ENCODE measurements at places on chromosomes 7 and 10.
A peak's percentile ranks its signal among the peaks of the same experiment; 100 is the strongest.

DNA sequence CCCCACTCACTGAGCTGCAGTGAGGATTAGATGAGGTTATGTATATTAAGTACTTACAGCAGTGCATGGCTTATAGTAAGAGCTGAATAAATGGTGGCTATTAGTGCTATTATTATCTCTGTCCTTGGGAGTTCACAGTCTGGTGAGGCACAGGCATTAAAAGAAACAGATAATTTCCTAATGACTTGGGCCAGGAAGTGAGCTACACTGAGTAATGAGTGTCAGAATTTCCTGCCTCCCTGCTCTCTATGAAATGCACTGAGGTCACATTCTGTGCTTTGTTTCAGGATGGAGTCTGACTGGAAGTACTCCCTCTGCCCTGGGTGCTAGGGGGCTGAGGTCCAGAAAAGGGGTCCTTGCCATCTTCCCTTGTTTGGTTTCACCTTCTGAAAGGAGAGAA is 48.7 kb upstream of the LOXL4 start:
- DNase-seq, result no peak

- DNase-seq, result no peak
Measured at GRCh38 chr7:41067576-41067975, 635.3 kb downstream of the INHBA start.

DNA sequence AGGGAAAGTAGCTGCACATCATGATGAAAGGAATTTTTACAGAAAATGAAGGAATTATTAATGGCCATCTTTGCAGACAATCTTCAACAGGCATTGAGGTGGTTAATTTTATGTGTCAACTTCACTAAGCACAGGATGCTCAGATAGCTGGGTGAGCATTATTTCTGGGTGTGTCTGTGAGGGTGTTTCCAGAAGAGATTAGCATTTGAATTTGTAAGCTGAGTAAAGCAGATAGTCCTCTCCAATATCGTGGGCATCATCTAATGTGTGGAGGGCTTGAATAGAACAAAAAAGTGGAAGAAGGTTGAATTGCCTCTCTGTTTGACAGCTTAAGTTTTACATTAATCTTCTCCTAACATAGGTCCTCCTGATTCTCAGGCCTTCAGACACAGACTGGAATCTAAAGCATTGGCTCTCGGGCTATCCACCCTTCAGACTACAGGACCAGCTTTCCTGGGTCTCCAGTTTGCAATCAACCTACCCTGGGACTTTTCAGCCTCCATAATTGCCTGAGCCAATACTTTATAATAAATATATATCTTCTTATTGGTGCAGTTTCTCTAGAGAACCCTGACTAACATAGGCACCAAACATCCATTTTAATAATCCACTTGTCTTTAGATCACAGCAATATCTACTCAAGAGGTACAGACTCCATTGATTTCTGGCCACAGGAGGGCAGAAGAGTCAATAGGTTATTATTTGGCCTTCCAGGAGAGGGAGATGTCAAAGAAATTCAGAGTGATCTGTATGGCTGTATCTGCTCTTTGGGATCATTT is 10.5 kb upstream of the CRPPA start:
- peak; percentile 19 for DNase-seq

GRCh38 chr7:16874066-16874465 is 7.7 kb downstream of the AGR3 start:
- no peak for DNase-seq

- no peak for DNase-seq
Measured at GRCh38 chr10:86752311-86752710, 4.1 kb upstream of the BMPR1A start.

DNA sequence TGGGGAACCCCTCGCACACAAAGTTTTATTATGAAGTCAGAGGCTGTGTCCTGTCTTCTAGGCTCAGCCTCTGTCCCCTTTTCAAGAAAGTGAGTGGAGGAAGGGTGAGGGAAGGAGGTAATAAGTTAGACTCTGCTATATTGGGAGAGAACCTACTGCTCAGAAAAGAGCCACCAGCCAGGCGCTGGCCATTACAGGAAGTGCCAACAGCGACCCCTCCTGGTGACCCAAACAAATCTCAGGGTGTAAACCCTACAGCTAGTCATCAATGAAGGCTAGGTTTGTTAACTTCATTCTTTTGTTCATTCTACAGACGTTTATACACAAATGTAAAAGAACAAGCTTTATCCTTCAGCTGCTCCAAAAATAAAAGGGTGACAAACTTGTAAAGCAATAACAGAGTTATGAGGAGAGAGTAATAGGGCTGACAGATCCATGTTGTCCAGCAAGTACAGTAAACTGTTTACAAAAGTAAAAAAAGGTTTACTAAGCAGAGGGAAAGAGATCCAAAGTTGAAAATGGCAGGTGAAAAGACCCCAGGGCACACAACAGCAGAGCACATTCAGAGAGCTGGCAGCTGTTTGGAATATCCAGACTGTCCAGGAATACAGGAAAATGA is 82.7 kb downstream of the FAM204A start:
- DNase-seq, result peak; percentile 9

DNA sequence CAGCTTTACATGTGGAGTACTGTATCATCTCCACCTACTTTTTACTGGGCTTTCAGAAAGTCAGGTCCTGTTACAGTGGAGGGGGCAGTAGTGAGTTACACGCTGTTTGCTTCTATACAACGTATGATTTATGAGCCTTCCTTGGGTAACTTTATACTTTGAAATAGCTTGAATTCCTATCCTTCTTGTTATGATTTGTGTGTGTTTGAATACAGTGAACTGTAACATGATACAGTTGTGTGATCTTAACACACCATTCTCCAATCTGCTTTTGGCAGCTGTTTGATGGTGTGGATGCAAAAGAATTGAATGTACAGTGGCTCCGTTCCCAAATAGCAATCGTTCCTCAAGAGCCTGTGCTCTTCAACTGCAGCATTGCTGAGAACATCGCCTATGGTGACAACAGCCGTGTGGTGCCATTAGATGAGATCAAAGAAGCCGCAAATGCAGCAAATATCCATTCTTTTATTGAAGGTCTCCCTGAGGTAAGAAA is 41.7 kb downstream of the SP8 start:
- no peak for DNase-seq

GRCh38 chr7:151838861-151839381 is 38.0 kb downstream of the PRKAG2 start:
- no peak for DNase-seq

- no peak for DNase-seq
Measured at GRCh38 chr10:28008054-28008453, 9.2 kb upstream of the ODAD2 start.

GRCh38 chr7:128060018-128060417 is 28.8 kb upstream of the LRRC4 start:
- peak; percentile 53 for DNase-seq

- no peak for DNase-seq
Measured at GRCh38 chr10:90089719-90090118, 388.3 kb downstream of the KIF20B start.

- DNase-seq, result no peak
Measured at GRCh38 chr7:56493704-56494450, 377.7 kb upstream of the NUPR2 start.

DNA sequence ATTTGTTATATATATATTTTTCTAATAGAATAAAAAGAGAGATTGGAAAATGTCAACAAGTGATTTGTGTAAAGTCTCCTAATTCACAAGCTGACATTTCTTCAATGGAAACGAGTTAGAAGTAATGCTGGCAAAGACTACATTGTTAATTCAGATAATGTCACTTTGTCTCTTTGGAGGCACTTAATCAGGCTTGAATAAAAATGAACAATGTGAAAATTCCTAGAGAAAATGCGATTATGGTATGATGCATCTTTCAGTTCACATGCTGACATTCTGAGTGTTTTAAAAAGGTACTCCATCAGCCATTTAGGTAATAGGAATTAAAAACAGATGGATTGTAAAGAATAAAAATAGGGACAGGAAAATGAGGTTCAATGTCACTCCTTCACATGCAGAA is 100.1 kb downstream of the SLC13A1 start:
- no peak for DNase-seq

DNA sequence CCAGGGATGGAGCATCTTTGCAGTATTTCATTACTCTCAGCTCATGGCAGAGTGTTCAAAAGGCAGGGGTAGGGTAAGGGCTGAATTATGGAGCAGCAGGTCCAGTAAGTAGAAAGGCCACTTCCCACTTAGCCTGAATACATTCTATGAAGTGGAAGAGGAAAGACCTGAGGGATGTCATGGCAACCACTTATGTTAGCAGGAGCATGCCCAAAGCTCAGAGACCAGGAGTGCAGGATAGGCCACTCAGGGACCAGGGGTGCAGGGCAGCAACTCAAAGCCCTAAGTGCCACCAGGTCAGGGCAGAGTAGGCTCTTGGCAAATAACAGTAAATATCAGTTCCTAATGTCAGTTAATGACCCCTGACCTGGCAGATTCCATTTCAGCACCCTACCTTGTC is 3.6 kb downstream of the SRI start:
- DNase-seq, result no peak

- no peak for DNase-seq
Measured at GRCh38 chr7:32948202-32948601, 9.0 kb upstream of the FKBP9 start.

- DNase-seq, result no peak
Measured at GRCh38 chr7:134857958-134858357, 78.5 kb downstream of the CALD1 start.

GRCh38 chr10:76769161-76769560 is 868.4 kb downstream of the KCNMA1 start:
- no peak for DNase-seq

GRCh38 chr10:97024168-97025073 is 161.3 kb downstream of the SLIT1 start:
- DNase-seq, result peak; percentile 79

GRCh38 chr10:61464461-61465170 is 11.4 kb upstream of the TMEM26 start:
- DNase-seq, result no peak
